ENCODE measurements at places on chromosomes 5 and 9. TPM values are rescaled to one million over a fixed set of nuclear protein-coding genes. Genes with fewer than 3 reads are reported as not detected.

PRR16 gene
- 9.1 TPM for total RNA-seq

CMBL gene
- total RNA-seq = 39.7 TPM

TAF11L10 gene
- not detected for total RNA-seq

DNAH5 gene
- 3.2 TPM for total RNA-seq

PDGFRB gene
- total RNA-seq = 96.6 TPM

NTNG2 gene
- total RNA-seq = 2.4 TPM

ECM2 gene
- 0.18 TPM for total RNA-seq

- peaks cover 19% of the 10 kb centered on the region for H3K4me1 ChIP-seq
- H3K27ac ChIP-seq = peak overlapping the region; percentile 47
- H3K36me3 ChIP-seq = no peaks in the 10 kb centered on the region
- peak; percentile 82 for DNase-seq
Observed at GRCh38 chr9:20558566-20559016, 63.7 kb downstream of the MLLT3 start.

GRCh38 chr5:98909363-98909762 is 19.4 kb downstream of the CHD1 start:
- peaks cover 1% of the 10 kb centered on the region for H3K36me3 ChIP-seq
- peaks cover 8% of the 10 kb centered on the region for H3K4me1 ChIP-seq
- no peak for DNase-seq
- no peak overlapping the region for H3K27ac ChIP-seq
- no peak overlapping the region for H3K4me3 ChIP-seq

DNA sequence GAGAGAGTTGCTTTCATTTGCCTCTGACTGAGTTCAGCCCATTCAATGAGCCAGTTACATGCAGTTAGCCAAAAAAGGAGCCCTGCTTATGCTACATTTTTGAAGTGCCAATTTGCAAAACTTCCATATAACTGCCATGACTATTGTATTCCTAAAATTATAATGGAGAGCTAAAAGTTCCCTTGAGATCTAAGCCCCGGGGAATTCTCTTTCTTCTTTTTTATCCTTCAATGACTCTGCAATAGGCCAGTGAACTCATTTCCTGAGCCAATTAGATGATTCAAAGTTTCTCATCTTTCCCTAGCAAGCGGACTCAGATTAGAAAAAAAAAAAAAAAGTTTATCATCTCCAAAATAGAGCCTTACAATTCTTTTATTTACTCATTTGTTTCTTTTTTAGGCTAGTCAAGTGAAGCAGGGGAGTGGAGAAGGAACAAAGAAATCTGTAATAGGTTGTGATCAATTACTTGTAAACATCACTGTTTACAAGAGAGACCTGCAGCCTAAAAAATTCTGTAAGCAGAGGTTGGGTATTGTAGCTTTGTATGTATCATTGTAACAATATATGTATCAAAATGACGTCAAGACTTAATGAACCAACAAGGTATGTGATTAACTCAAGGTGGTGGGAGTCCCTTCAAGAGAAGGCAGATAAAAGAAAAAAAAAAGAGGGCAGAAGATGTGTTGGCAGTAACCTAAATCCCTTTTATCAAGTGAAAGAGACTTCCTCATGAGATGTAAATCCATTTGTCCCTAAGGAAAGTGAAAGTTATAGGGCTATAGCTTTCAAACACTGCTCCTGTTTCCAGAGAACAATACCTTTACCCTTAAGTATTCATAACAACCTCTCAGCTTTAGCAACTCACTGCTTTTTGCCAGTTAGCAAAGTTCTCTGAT is 48.7 kb upstream of the HOMER1 start:
- no peaks in the 10 kb centered on the region for H3K27me3 ChIP-seq
- H3K36me3 ChIP-seq = no peaks in the 10 kb centered on the region
- no peak overlapping the region for H3K4me3 ChIP-seq
- H3K27ac ChIP-seq = no peak overlapping the region

DNA sequence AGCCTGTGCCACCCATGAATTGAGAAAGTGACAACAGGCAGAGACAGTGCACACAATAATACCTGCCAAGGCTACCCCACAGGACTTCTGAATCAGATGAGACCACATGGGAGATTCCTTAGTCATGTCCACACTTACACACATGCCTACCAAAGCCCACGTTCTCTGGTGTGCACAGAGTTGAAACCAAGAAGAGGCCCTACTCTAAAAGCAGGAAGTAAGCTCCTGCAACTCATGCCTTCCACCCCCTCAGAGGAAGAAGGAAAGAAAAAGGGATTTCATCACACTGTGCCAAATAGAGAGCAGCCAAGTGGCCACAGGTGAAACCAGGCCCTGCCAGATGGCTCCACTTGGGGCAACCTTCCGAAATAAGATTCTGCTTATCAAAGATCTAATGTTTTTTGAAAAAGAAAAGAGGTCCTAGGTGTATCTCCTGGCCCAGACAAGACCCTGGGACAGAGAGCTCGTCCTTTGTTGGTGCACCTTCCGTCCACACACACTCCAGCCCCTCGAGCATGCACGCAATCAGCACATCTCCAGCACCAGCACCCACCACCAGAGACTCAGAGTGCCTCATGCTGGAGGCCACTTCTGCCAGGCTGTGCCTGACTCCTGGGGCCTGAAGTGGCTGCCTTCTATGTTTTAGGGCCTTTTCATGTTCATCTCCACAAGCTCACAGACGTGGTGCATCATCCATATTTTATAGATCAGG is 114.6 kb upstream of the SPOCK1 start:
- no peaks in the 10 kb centered on the region for H3K27me3 ChIP-seq
- no peak overlapping the region for H3K4me3 ChIP-seq
- no peak overlapping the region for H3K27ac ChIP-seq
- DNase-seq = no peak
- H3K4me1 ChIP-seq = peaks cover 14% of the 10 kb centered on the region

DNA sequence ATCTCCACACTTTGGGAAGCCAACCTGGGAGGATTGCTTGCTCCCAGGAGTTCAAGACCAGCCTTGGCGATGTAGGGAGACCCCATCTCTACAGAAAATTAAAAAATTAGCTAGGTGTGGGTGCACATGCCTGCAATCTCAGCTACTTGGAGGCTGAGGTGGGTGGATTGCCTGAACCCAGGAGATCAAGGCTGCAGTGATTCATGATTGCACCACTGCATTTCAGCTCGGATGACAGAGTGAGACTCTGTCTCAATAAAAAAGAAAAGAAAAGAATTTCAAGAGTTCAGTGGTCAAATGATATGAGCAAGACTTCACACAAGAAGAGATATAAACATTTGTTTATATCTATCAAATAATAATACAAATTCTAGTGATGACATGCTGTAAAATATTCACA is 23.0 kb upstream of the MTAP start:
- no peak for DNase-seq
- no peak overlapping the region for H3K4me3 ChIP-seq
- H3K27me3 ChIP-seq = no peaks in the 10 kb centered on the region
- no peaks in the 10 kb centered on the region for H3K36me3 ChIP-seq
- peaks cover 26% of the 10 kb centered on the region for H3K4me1 ChIP-seq
- H3K27ac ChIP-seq = no peak overlapping the region

- H3K36me3 ChIP-seq = peaks cover 33% of the 10 kb centered on the region
- no peaks in the 10 kb centered on the region for H3K4me1 ChIP-seq
- H3K27me3 ChIP-seq = no peaks in the 10 kb centered on the region
- H3K27ac ChIP-seq = no peak overlapping the region
- H3K4me3 ChIP-seq = no peak overlapping the region
- DNase-seq = no peak
Observed at GRCh38 chr9:124675261-124676158, 95.6 kb downstream of the NR6A1 start.

DNA sequence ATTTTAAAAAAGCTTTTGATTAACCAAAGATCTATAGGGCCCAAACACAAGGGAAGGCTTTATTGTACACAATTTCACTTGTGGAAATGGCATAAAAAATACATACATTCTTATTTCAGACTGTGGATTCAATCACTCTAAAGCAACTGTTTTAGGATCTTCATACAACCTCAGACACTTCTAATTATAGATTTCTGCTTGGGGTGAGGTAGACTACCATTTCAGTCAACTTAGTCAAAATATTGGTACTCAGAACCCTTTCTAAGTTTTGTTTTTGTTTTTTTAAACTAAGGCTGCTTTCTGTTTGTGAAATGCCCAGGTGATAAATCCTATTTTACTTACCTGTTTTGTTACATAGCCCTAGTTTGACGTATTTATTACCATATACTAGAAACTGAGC is 284.5 kb upstream of the RASA1 start:
- H3K27ac ChIP-seq = no peak overlapping the region
- H3K4me3 ChIP-seq = no peak overlapping the region
- DNase-seq = no peak
- no peaks in the 10 kb centered on the region for H3K27me3 ChIP-seq
- no peaks in the 10 kb centered on the region for H3K36me3 ChIP-seq

- H3K4me1 ChIP-seq = peaks cover 34% of the 10 kb centered on the region
- peak overlapping the region; percentile 68 for H3K27ac ChIP-seq
- H3K27me3 ChIP-seq = no peaks in the 10 kb centered on the region
- no peak overlapping the region for H3K4me3 ChIP-seq
Observed at GRCh38 chr9:133945314-133945975, 46.7 kb downstream of the VAV2 start.

DNA sequence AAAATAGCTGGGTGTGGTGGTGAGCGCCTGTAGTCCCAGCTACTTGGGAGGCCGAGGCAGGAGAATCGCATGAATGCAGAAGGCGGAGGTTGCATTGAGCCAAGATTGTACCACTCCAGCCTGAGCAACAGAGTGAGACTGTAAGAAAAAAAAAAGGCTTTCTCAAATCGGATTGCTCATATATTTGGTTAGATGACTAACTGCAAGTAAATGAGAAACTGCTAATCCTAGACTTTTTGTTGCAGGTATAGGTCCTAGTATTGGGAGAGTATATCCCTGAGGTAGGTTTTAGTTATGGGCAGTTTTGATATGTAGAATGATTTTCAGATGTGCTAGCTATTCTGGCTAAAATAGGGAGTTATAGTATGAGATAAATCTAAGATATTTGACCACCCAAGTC is 944.8 kb downstream of the DNAH5 start:
- H3K4me1 ChIP-seq = no peaks in the 10 kb centered on the region
- no peaks in the 10 kb centered on the region for H3K36me3 ChIP-seq
- no peak overlapping the region for H3K4me3 ChIP-seq
- H3K27me3 ChIP-seq = no peaks in the 10 kb centered on the region
- DNase-seq = no peak

GRCh38 chr5:76816110-76816831 is 2.6 kb upstream of the F2RL1 start:
- H3K36me3 ChIP-seq = no peaks in the 10 kb centered on the region
- peaks cover 24% of the 10 kb centered on the region for H3K4me1 ChIP-seq
- H3K4me3 ChIP-seq = no peak overlapping the region
- no peak overlapping the region for H3K27ac ChIP-seq

DNA sequence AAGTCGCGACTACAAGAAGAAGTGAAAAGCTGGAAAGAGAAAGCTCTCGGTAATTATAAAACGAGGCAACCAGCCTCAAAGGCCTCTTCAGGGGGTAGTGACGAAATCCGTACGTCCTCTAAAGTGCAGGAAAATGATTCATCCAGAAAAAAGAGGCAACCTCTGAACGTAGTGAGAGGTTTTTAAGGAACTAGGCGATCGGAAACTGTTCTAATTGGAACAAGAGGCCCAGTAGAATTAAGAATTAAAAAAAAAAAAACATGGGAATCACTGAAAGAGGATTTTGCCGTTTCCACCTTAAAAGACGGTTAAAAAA is 1.0 kb downstream of the CSNK1A1 start:
- H3K27me3 ChIP-seq = no peaks in the 10 kb centered on the region
- peak overlapping the region; percentile 98 for H3K4me3 ChIP-seq
- DNase-seq = peak; percentile 65
- peaks cover 23% of the 10 kb centered on the region for H3K4me1 ChIP-seq
- peaks cover 11% of the 10 kb centered on the region for H3K36me3 ChIP-seq
- H3K27ac ChIP-seq = peak overlapping the region; percentile 99

- H3K36me3 ChIP-seq = no peaks in the 10 kb centered on the region
- H3K4me3 ChIP-seq = no peak overlapping the region
- H3K27ac ChIP-seq = no peak overlapping the region
- no peaks in the 10 kb centered on the region for H3K4me1 ChIP-seq
- peaks cover 6% of the 10 kb centered on the region for H3K27me3 ChIP-seq
Observed at GRCh38 chr5:34475249-34475966, 180.7 kb upstream of the RAI14 start.

DNA sequence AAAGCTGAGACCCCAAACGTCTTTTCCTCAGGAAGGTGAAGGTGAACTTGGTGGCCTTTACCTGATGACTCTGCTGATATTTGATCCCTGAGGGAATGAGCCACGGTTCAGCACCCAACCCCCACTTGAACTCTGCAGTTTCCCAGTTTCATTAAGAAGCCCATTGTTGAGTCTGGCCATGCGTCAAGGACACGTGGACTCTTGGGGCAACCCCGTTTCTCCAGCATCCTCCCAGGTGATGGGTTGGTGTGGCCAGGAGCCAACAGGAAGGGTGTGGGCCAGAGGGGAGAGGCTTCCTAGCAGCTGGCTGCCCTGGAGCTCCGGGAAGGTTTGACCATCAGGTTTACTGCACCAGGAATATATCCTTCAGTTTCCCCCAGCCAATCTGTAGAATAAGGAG is 59.5 kb upstream of the GNE start:
- peaks cover 5% of the 10 kb centered on the region for H3K4me1 ChIP-seq
- no peak overlapping the region for H3K27ac ChIP-seq

- H3K36me3 ChIP-seq = no peaks in the 10 kb centered on the region
- H3K27ac ChIP-seq = no peak overlapping the region
- no peaks in the 10 kb centered on the region for H3K4me1 ChIP-seq
Observed at GRCh38 chr5:135635451-135635850, 56.7 kb upstream of the CXCL14 start.

GRCh38 chr9:37311938-37312708 is 110.4 kb upstream of the GRHPR start:
- peaks cover 6% of the 10 kb centered on the region for H3K36me3 ChIP-seq
- peaks cover 7% of the 10 kb centered on the region for H3K4me1 ChIP-seq
- H3K4me3 ChIP-seq = peak overlapping the region; percentile 9
- H3K27me3 ChIP-seq = no peaks in the 10 kb centered on the region

GRCh38 chr9:23555851-23556250 is 270.2 kb downstream of the ELAVL2 start:
- H3K36me3 ChIP-seq = no peaks in the 10 kb centered on the region
- H3K27me3 ChIP-seq = no peaks in the 10 kb centered on the region
- H3K4me3 ChIP-seq = no peak overlapping the region
- no peak overlapping the region for H3K27ac ChIP-seq
- DNase-seq = peak; percentile 3
- no peaks in the 10 kb centered on the region for H3K4me1 ChIP-seq

All from astrocyte (in vitro differentiated cells and primary cell).